ENCODE measurements at places on chromosomes 7 and 10.

- peak; percentile 61 for DNase-seq
Observed at GRCh38 chr7:116218051-116218645, 7.8 kb downstream of the TES start.

DNA sequence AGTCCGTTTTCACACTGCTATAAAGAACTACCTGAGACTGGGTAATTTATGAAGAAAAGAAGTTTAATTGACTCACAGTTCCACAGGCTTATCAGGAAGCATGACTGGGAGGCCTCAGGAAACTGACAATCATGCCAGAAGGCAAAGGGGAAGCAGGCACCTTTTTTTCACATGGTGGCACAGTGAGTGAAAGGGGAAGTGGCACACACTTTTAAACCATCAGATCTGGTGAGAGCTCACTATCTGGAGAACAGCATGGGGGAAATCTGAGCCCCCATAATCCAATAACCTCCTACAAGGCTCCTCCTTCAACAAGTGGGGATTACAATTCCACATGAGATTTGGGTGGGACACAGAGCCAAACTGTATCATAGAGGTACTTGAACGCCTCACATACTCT lies 30.0 kb downstream of the AGR3 start:
- DNase-seq = no peak

DNA sequence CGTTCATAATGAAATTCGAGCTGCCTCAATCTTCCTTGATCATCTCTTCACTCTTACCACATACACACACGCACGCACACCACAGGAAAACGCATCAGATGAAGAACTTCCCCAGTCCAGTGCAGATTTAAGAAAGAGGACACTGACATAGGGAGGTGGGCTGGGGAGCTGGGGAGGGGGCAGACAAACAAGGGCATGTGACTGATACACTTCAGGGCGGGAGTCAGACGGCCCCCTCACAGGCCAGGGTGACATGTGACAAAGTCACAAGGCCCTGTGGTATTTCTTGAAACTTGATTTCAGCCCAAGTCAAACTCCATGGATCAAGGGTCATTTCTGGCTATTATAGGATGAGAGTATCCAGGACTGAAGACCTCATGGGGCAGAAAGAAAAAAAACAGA lies 82.6 kb downstream of the KCNMA1 start:
- no peak for DNase-seq

DNA sequence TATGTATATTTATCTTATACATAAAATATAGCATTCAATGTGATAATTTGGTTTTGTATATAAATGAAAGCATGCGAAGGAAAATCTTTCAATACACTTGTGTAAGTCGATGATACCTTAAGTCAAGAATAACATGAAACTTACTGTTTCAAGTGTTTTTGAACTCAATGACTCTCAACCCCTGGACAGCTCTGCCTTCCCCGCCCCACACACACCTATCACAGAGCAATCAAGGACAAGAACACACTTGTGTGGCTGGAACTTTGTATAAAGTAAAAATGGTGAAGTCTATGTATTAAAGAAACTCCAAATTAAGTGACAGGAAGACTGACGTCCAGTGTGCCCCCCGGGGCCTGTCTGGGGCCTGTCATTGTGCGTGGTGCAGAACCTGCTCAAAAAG lies 478.6 kb upstream of the AKR1E2 start:
- DNase-seq = no peak

DNA sequence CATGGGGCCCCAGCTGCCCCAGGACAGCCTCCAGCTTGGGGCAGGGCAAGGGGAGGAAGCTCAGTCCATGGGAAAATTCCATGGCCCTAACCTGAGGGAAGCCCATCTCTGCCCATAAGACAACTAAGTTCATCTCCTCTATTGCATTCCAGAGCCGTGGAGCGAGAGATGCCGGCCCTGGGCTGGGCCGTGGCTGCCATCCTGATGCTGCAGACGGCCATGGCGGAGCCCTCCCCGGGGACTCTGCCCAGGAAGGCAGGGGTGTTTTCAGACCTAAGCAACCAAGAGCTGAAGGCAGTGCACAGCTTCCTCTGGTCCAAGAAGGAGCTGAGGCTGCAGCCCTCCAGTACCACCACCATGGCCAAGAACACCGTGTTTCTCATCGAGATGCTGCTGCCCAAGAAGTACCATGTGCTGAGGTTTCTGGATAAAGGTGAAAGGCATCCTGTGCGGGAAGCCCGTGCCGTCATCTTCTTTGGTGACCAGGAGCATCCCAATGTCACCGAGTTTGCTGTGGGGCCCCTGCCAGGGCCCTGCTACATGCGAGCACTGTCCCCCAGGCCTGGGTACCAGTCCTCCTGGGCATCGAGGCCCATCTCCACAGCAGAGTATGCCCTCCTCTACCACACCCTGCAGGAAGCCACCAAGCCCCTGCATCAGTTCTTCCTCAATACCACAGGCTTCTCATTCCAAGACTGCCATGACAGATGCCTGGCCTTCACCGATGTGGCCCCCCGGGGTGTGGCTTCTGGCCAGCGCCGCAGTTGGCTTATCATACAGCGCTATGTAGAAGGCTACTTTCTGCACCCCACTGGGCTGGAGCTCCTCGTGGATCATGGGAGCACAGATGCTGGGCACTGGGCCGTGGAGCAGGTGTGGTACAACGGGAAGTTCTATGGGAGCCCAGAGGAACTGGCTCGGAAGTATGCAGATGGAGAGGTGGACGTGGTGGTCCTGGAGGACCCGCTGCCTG lies 4.3 kb downstream of the AOC1 start:
- no peak for DNase-seq

DNA sequence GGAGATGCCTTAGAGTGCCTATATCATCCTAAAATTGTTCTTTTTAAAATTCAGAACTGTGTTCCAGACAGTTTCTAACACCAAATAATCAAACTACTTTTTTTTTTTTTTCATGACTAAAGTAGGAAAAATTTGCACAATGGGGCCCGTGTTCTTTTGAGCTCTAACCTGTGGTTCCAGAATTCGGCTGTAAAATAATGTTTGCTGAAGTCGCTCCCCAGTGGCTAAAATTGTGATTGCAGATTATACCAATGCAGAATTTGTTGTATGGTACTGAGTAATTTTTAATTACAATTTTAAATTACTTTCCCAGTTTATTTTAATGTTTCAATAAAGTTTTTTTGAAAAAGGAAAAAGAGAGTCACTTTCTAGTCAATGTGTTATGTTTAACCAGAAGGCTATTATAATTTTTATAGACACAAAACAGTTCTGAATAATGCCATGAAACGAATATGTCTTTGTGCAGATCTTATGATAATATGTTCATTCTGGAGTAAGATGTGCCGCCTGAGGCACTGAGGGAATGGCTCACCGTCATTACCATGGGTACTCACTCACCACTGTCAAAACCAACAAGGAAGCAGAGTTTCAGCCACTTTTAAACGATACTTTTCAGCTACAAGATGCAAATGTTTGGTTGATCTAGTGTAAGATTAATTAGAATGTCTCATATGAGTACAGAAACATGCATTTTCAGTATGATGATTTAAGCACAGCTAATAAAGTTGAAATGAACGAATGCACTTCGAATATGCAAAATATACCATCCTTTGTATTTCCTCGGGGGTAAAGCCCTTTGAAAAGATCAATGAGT lies 173.6 kb downstream of the PRKCQ start:
- DNase-seq = no peak

DNA sequence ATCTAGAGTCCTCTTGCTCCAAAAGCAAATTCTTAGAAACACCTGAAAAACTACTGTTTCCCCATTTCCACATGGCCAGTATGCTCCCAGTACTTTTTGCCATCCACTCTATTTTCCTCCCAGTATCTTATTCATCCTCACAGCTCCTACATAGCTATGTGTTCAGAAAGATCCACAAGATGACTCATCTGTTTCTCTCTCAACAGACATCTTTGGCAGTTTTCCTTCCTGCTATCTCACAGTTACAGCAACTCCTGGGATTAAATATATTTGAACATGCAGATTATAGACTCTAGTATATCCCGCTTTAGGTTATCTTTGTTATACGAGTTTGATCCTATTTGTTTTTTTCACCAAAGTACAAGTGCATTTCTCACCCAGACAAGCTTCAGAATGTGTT lies 675.6 kb upstream of the POT1 start:
- DNase-seq = peak; percentile 1

GRCh38 chr10:100103581-100103980 lies 21.9 kb upstream of the CPN1 start:
- no peak for DNase-seq

- no peak for DNase-seq
Observed at GRCh38 chr10:72692994-72693781, 1.2 kb downstream of the MCU start.

- no peak for DNase-seq
Observed at GRCh38 chr10:2910656-2911055, 156.7 kb upstream of the PFKP start.

- no peak for DNase-seq
Observed at GRCh38 chr10:70323697-70324338, 40.0 kb upstream of the NPFFR1 start.

DNA sequence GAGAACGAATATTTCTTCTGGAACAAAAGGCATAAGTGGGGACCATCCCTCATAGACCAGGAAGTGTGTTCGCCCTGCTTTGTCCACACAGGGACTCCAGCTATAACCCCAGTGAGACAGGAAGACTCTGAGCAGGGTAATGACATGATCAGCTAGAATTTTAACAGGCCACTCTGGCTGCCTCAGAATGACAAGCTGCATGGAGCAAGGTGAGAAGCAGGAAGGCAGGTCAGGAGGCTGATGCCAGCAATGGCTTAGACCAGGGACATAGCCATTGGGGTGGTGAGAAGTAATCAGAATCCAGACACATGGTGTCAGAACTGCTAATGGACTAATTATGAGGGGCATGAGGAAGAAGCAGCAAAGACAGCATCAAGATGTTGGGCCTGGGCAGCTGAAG lies 264.6 kb downstream of the GRID1 start:
- DNase-seq = no peak

- no peak for DNase-seq
Observed at GRCh38 chr10:128710098-128710797, 584.0 kb upstream of the MKI67 start.

GRCh38 chr10:79090134-79090803 lies 21.5 kb downstream of the ZMIZ1 start:
- DNase-seq = no peak

GRCh38 chr7:54864663-54865062 lies 105.7 kb upstream of the SEC61G start:
- no peak for DNase-seq

GRCh38 chr7:55538538-55538937 lies 33.8 kb downstream of the VOPP1 start:
- DNase-seq = peak; percentile 74

GRCh38 chr7:142939226-142939910 lies at the start of gene LLCFC1:
Gene LLCFC1 (plus strand): TSS chr7:142939484. CDS start chr7:142939622, 138 bp downstream.
- DNase-seq = no peak

- no peak for DNase-seq
Observed at GRCh38 chr10:101709359-101710058, 14.5 kb upstream of the FBXW4 start.

GRCh38 chr7:5063698-5064097 lies 18.0 kb downstream of the RBAK start:
- no peak for DNase-seq
